ENCODE measurements at places on chromosomes 2 and 18.
A peak's percentile ranks its signal among the peaks of the same experiment; 100 is the strongest.

GRCh38 chr2:158539176-158540005 is 82.6 kb downstream of the PKP4 start:
- DNase-seq = no peak

GRCh38 chr2:86011449-86011941 is 94.2 kb downstream of the POLR1A start:
- DNase-seq = no peak

DNA sequence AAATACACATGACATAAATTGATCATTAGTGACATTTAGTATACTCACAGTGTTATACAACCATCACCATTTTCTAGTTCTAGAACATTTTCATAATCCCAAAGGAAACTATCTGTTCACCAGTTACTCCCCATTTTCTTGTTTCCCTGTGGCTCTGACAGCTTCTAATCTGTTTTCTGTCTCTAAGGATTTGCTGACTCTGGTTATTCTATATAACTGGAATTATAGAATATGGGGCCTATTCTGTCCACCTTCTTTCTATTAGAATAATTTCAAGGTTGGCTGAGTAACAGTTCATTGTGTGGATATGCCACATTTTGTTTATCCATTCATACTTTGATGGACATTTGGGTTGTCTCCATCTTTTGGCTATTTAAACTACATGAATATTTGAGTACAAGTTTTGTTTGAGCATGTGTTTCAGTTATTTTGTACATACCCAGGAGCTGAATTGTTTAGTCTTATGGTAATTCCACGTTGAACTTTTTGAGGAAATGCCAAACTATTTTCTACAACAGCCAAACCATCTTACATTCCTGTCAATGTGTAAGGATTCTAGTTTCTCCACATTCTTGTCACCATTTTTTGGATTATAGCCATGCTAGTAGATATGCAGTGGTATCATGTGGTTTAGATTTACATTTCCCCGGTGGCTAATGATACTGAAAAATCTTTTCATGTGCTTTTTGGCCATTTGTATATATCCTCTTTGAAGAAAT is 20.5 kb downstream of the KIAA1328 start:
- no peak for DNase-seq

- no peak for DNase-seq
These were observed 970.1 kb downstream of the DPP10 start for GRCh38 chr2:115412501-115412900.

DNA sequence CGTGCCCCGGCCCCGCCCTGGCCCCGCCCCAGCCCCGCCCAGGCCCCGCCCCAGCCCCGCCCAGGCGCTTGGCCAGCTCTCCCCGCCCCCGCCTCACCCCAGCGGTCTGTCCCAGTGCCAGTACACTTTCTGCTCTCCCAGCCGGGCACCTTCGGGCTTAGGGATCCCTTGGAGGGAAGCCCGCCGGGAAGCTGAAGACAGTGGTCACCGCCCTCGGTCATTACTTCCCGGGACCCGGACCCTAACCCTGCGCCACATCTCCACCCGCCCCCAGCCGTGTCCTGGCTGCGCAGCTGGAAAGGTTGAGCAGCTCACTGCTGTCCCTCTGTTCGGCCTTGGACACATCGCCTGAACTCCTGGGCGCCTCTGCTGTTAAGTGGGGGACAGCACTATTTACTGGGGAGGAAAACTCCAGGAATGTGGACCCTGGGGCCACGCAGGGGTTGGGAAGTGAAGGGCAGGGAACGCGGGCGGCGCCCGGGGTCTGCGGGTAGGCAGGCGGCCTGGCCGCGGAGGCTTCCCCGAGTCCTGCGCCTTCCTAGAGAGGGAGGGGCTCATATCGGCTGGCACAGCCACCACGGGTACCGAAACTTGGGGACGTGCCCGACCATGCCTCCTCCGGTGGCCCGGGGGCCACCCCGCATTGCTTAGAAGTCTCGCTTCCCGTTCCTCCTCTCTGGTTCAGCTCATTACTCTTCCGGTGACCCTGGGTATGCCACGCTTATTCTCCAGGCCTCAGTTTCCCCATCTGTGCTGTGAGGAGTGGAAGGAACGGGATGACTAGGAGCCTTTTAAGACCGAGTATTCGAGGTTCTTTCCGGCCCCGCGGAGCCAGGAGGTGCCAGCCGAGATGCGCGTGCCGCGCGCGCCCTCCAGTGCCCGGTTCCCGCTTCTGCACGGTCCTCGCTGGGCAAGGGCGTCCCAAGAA is 121.0 kb downstream of the GYPC start:
- DNase-seq = peak; percentile 80
